ENCODE measurements at places on chromosomes 6 and 20.

DNA sequence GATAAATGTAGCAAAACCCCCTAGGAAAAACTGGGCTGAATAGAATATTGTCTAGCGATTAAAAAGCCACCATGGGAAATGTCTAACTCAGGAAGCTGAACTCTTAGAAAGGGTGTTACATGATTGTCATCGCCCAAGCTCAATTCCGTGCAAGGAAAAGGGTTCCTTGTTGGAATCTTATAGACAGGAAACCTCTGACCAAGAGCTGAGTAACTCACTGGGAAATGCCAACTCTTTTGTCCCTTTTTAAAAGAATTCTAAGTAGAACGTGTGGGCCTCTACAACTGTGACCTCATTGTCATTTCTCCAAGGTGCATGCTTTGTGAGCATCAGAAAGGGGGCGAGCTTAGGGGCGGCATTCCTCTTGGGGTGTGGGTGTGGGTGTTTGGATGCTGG is 88.1 kb downstream of the SYNJ2 start:
- no peak for DNase-seq

GRCh38 chr6:26029570-26029856 is 57.7 kb upstream of the HFE start:
- DNase-seq, result no peak

- DNase-seq, result peak; percentile 11
Observed at GRCh38 chr20:34791289-34792020, 34.0 kb downstream of the NCOA6 start.

DNA sequence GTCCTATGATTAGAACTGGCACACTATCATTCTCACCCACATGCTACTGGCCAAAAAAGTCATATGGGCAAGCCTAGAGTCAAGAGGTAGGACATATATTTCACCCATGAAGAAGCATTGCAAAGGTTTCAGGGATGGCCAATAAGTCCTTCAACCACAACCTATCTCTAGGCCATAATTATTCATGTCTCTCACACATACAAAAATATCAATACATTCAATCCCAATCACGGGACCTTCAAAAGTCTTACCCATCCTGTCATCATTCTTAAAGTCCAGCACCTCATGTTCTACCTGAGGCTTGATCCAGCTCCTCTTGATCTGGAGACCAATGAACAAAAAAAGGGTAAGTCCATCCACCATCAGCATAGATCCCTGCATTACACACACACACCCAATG is 12.6 kb upstream of the BTN1A1 start:
- DNase-seq, result no peak

DNA sequence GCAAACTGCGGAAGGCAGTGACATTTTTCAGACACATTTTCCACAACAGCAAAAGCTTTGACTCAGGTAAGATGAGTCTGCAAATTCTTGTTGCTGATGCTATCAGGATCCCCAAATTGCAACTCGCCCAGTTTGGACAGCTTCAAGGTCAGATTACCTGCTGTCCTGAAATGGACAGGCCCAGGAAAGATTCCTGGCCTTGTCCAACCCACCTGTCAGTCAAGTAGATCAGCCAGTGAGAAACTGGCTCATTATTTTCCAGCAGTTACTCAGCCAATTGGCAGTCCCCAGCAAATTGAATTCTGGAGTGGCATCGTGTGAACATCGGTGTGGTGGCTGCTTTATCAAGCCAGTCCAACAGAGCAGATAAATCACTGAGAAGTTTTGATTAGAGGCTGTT is 84.5 kb upstream of the SNAP25 start:
- no peak for DNase-seq

GRCh38 chr6:108673602-108674001 is 112.9 kb downstream of the FOXO3 start:
- DNase-seq, result no peak

All from NCI-H1436 (cell line).